Smooth muscle cell of trachea (primary cell): ENCODE measurements at places on chromosomes 12 and 14. TPM values are rescaled to one million over a fixed set of nuclear protein-coding genes. Genes with fewer than 3 reads are reported as not detected.

The KRT72 gene
- total RNA-seq = not detected in 2 replicates

The CCDC85C gene
- total RNA-seq = 5.0 and 6.8 TPM in 2 replicates

The FAM186B gene
- total RNA-seq = 0.29 and 0.99 TPM in 2 replicates

The RBM23 gene
- 61.5 and 79.3 TPM in 2 replicates for total RNA-seq

The HNRNPA1 gene
- total RNA-seq = 412 and 444 TPM in 2 replicates

The TRPV4 gene
- total RNA-seq = 0.87 and 2.5 TPM in 2 replicates

The SLC2A3 gene
- total RNA-seq = 65.5 and 66.7 TPM in 2 replicates

The SYNE2 gene
- 15.7 and 18.8 TPM in 2 replicates for total RNA-seq

The SERPINA4 gene
- not detected in 2 replicates for total RNA-seq

The OR6C2 gene
- not detected in 2 replicates for total RNA-seq

The PRR4 gene
- total RNA-seq = 0.73 and 3.0 TPM in 2 replicates

The PROX2 gene
- total RNA-seq = not detected in 2 replicates

The MANSC4 gene
- total RNA-seq = not detected in 2 replicates

The PLEKHD1 gene
- under 0.01 TPM in 2 replicates for total RNA-seq

The AMN gene
- 0.15 and 0.17 TPM in 2 replicates for total RNA-seq

The TTC6 gene
- under 0.01 and 0.15 TPM in 2 replicates for total RNA-seq

The OR4K5 gene
- not detected in 2 replicates for total RNA-seq

The BIN2 gene
- not detected in 2 replicates for total RNA-seq

The KRT85 gene
- total RNA-seq = not detected in 2 replicates

The GRIN2B gene
- total RNA-seq = not detected in 2 replicates

The SLCO1A2 gene
- not detected in 2 replicates for total RNA-seq

The ESYT1 gene
- 396 and 399 TPM in 2 replicates for total RNA-seq

The HHIPL1 gene
- total RNA-seq = 9.3 and 20.7 TPM in 2 replicates

The CARMIL3 gene
- 0.15 and 0.33 TPM in 2 replicates for total RNA-seq

The ETFBKMT gene
- total RNA-seq = 3.5 and 4.2 TPM in 2 replicates

The ANO2 gene
- total RNA-seq = 0.44 TPM in 1 of 2 replicates, not detected in the other

The NKX2-1 gene
- not detected in 2 replicates for total RNA-seq

The LMO3 gene
- total RNA-seq = 0.58 and 2.0 TPM in 2 replicates

The TRIM9 gene
- 0.15 and 0.50 TPM in 2 replicates for total RNA-seq

The ABHD4 gene
- 26.6 and 35.7 TPM in 2 replicates for total RNA-seq
